SK-MEL-5 (cell line): ENCODE measurements at places on chromosomes 16 and 17. TPM values are rescaled to one million over a fixed set of nuclear protein-coding genes. Genes with fewer than 3 reads are reported as not detected.

DNA sequence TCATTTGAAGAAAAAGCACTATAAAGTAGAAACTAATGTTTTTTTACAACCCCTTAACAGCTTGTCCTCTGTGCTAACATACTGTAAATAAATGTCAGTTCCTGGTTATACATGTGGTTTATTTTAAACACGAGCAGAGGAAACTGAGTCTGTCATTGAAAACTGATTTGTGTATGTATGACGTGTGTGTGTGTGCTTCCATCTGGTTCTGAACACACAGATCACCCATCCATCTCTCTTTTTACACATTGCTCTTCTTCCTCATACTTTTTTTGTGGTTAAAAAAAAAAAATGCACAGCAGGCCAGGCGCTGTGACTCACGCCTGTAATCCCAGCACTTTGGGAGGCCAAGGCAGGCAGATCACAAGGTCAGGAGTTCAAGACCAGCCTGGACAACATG, 49.5 kb downstream of the ZNF423 start:
- no peak for DNase-seq

- no peak for DNase-seq
Observed at GRCh38 chr16:29760567-29761279, 14.9 kb upstream of the C16orf54 start.

- DNase-seq = no peak
Observed at GRCh38 chr16:3971261-3971660, 90.7 kb upstream of the CREBBP start.

GEMIN4 gene
- total RNA-seq = 13.0 and 14.4 TPM in 2 replicates
